Epithelial cell of proximal tubule (primary cell): ENCODE measurements at places on chromosomes 6 and 20. TPM values are rescaled to one million over a fixed set of nuclear protein-coding genes. Genes with fewer than 3 reads are reported as not detected.

ROMO1 gene
- 523 and 938 TPM in 2 replicates for total RNA-seq

PAX1 gene
- not detected in 2 replicates for total RNA-seq

DNA sequence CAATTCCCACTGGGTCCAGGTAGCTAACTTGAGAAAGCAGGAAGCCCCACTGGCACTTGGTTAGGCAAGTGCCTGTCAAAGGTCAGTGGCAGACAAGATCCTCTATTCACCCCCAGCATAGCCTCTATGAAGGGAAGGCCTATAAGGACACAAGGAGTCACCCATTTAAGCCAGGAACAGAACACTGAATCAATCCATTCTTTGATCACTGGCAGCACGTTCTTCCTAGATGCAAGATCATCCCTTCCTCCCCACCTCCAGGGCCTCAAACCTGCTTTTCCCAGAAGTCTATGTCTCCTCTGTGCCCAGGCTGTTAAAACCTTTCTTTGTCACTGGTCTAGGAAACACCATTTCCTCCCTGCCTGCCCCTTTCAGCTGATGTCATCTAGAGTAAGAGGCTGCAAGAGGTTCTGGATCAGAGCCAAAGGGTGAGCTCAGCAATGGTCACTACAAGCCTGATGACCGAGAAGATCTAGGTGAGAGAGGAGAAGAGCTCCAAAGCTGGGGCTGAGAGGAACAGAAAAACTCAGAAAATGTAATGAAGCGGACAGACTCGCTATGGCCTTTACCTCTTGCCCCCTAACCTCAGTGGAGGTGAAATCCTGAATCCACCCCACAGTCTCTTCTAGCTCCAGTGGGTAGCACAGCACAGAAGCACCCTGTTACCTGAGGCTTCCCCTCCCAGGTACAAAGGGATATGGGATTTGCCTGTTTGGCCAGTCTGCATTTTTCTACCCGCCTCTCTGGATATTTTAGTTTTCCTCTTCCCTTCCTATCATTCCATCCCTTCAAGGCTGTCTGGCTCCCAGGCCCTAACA, 1.8 kb downstream of the GTPBP2 start:
- peak; percentile 92 for DNase-seq

DNA sequence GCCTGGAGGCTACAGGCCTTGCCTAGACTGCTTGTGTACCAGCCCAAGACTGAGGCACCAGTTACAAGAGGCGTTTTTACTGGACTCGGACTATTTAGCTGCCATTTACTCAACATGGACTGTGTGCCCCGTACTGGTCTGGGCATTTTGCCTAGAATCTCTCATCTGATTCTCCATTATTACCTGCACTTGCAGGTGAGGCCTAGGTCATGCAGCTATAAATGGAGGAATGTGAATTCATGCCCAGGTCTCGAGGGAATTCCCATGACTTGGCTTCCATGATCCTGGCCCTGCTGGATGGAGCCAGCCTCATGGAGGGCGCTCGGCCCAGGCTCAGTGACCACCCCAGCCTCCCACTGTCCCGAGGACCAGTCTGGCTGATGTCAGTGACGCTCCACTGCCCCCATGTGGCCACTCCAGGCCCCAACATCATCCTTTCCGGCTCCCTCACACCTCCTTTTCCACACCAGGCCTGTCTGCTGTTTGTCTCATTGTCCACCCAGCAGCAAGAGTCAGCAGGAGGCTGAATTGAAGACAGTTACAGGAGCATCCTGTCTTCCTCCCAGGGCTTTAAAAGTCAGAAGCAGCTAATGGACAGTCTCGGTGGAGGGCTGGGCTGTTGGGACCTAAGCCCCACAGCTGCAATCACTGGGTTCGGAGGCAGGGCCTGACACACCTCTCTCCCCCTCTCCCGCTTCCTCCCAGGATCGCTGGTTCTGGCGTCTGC, 8.7 kb downstream of the MMP24OS start:
- DNase-seq = no peak

GRCh38 chr20:18321316-18321715, 33.0 kb downstream of the ZNF133 start:
- no peak for DNase-seq

ZC2HC1B gene
- not detected in 2 replicates for total RNA-seq

GRCh38 chr6:45420083-45420908, 42.6 kb upstream of the SUPT3H start:
- no peak for DNase-seq

DNA sequence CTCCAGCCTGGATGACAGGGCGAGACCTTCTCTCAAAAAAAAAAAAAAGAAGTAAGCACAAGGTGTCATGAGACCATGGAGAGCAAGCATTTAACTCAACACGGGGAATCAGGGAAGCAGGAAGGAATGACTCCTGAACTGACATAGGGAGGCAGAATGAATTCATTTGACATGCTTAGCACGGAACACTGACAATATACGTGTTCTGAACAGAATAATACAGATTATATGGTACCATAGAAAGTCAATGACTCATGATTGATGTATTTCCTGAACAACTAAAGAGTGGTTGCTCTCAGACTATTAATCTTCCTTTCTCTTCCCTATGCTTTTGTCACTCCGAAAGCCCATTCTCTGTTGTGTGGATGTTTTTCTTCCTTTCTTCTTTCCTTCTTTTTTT, 20.7 kb upstream of the ASIP start:
- DNase-seq = no peak

DNA sequence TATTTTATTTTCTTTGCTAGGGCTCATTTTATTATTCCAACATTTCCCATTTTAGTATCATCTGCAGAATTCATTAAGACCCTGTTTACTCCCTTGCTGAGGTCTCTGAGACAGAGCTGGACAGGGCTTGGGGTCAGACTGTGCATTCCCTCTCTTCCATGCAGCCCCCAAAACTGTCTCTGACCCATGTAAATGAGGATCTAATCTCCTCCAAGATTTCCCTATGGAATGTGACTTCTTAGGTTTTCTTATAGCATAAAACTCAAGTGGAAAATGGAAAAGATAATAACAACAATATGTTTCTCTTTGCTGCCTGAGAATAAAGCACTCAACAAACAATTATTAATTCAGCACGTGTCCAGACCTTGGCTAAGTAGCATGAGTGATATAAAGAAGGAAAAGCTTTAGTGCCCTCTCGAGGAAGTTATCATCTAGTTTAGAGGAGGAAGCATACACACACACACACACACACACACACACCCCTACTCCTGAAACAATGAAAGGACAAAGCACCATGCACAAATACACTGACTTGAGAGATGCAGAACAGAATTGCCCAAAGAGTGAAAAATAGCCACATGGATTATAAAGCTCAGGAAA, 815.5 kb downstream of the BCKDHB start:
- no peak for DNase-seq

DNA sequence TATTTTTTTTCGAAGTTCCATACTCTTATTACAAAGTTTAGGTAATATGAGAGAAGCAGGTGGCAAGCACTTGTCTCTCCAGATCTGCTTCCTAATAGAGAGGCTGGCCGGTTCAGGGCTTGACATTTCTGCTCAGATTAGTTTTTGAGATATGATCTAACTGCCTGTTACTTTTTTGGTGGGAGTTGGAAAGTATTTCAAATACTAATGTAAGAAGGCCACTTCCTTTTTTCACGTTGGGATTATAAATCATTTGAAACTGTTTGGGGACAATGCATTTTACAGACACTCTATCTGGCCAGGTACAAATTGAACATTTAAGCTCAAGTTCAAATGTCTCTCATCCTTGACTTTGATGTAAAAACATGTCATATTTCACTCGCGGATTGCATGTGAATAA, 222.1 kb upstream of the SULF2 start:
- no peak for DNase-seq

HUS1B gene
- total RNA-seq = 0.22 TPM in 1 of 2 replicates, not detected in the other

DNA sequence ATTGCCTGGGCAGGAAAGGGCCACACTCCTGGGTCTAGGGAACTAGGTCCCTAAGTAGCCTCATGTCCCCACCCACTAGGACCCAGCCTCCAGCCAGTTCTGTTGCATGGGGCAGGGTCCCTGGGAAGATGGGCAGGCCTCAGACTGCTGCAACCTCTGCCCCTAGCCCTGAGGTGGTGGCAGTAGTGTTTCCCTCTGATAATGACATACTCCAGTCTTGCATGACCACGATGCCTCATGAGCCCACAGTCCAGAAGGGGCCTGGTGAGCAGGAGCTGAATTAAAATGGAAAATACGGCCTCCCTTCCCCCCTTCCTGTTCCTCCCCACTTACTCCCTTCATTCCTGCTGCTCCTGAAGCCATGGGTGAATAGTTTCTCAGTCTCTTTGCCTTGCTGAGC, 36.0 kb upstream of the SCRT2 start:
- no peak for DNase-seq
